ENCODE measurements at places on chromosomes 2 and 18.

DNA sequence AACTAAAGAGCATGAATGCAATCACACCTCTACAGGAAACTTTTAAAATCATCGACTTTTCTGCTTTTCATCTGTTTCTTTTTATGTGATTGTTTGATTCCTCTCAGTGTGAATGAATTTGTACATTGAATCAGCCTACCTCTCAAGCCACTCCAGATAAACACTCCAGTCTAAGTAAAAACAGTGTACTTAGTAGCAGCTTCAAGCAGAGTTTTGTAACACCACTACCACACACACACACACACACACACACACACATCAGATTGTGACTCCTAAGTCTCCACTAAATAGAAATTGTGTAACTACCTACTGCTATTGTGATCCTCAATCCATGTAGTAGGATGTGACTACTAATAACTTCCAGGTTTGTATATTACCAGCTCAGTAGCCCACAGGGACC, 65.3 kb upstream of the EPB41L5 start:
- no peak for DNase-seq

GRCh38 chr2:54543733-54544396, 87.7 kb downstream of the SPTBN1 start:
- no peak for DNase-seq

GRCh38 chr2:62266433-62267038, 70.6 kb downstream of the B3GNT2 start:
- DNase-seq, result peak; percentile 29

- DNase-seq, result no peak
These were observed 291.5 kb upstream of the KLHL29 start for GRCh38 chr2:23093513-23093912.

GRCh38 chr2:216491793-216492596, 6.6 kb upstream of the RPL37A start:
- peak; percentile 35 for DNase-seq

- DNase-seq, result no peak
These were observed 424.6 kb upstream of the VRK2 start for GRCh38 chr2:57622009-57622408.

DNA sequence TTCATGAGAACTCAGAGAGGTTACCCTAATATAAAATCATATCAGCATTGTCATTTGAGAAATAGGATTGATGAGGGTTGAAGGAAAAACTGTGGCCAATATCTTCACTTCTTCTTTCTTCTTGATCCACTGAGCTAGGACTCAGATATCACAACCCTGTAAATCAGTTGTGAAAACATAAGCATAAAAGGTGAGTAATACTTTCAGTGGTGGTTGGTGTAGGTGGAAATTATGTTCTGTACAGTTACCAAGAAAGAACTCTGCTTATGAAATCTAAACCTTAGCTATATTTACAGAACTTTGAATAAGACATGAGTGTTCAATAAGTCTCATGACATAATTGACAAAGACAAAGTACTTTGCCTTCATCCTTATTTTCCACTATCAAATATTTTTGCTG, 56.3 kb downstream of the PAX3 start:
- no peak for DNase-seq

DNA sequence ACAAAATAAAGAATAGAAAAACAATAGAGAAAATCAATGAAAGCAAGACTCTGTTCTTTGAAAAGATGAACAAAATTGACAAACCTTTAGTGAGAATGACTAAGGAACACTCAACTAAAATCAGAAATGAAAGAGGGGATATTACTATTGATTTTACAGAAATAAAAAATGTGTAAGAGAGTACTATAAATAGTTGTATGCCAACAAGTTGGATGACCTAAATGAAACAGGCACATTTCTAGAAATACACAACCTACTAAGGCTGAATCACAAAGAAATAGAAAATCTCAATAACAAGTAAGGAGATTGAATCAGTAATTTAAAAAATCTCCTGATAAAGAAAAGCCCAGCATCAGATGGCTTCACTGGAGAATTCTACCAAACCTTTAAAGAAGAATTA, 18.4 kb upstream of the MALL start:
- DNase-seq, result no peak

- no peak for DNase-seq
These were observed 117.1 kb upstream of the BOD1L2 start for GRCh38 chr18:57029761-57030160.

DNA sequence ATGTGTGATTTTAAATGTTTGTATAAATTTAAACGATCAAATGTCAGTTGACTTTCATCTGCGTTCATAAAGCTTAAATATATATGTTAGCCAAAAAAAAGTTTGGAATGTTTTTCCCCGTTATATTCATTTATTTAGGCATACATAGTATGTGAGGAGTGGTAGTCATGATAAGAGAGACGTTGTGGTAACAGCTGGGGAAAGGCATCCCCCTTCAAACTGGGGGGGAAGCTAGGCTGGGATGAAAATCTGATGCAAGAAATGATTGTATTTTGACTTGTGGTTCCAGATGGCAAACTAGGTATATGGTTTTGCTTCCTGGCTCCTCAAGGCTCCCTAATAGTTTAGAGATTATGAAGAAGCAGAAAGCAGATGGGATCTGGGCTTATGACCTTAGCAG, 30.1 kb downstream of the ITGA6 start:
- DNase-seq, result no peak

- DNase-seq, result no peak
These were observed 63.2 kb upstream of the COPS8 start for GRCh38 chr2:237022533-237022932.

- no peak for DNase-seq
These were observed 98.1 kb upstream of the HS6ST1 start for GRCh38 chr2:128416806-128417205.

DNA sequence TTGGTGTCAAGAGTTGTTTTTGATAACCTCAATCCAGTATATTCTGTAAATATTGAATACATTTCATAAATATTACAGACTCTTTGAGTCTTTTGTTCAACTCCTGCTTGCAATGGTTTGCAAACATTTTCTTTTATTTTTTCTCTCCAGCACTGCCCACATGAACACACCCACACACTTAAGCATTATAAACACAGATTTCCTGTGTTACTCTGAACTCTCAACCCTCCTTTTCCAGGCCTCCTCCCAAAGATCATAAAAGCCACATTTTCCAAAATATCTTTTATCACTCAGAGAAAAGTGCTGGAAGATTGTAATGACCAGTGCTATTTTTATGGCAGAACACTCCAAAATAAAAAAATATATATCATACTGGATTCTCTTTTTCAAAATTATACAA, 20.5 kb downstream of the ARHGAP25 start:
- DNase-seq, result no peak

GRCh38 chr2:137115081-137115794, 349.9 kb downstream of the THSD7B start:
- DNase-seq, result no peak

GRCh38 chr18:56330366-56331110, 307.9 kb downstream of the TXNL1 start:
- DNase-seq, result no peak

DNA sequence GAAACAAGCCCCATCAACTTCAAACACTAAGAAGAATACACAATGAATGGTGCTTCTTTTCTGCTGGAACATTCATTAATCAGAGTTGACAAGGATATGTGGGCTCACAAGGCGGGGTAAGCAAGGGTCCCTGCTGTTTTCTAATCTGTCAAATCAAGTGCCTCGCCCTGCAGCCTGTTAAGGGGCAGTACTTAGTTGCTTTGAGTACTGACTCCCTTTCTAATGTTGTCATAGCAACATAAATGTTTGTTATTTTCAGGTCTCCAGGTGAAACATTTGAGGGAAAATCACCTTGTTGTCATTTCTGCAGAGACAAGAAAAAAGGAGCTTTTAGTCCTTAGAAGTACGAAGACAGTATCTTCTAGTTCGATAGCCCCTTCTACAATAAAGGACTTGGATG, 284.7 kb upstream of the PKDCC start:
- DNase-seq, result no peak

GRCh38 chr2:230991598-230991997, 4.3 kb upstream of the SPATA3 start:
- DNase-seq, result no peak

DNA sequence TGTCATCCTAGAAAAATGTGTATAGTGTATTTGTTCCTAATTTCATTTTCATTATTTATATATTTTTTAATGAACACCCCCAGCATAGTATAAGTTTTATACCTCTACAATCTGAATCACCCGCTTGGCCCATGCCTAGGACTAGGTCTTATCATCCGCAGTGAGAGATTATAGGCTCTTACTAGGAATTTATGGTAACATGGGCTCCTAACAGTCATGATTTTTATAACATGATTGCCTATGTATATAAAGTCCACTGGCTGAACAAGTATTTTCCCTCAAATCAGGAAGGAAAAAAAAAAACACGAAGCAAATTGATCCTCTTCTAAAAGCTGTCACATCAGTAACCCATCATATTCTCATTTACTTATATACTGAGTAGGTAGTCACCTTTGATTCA, 666.1 kb upstream of the NRXN1 start:
- no peak for DNase-seq

GRCh38 chr2:102585847-102586404, 33.4 kb upstream of the SLC9A2 start:
- no peak for DNase-seq

DNA sequence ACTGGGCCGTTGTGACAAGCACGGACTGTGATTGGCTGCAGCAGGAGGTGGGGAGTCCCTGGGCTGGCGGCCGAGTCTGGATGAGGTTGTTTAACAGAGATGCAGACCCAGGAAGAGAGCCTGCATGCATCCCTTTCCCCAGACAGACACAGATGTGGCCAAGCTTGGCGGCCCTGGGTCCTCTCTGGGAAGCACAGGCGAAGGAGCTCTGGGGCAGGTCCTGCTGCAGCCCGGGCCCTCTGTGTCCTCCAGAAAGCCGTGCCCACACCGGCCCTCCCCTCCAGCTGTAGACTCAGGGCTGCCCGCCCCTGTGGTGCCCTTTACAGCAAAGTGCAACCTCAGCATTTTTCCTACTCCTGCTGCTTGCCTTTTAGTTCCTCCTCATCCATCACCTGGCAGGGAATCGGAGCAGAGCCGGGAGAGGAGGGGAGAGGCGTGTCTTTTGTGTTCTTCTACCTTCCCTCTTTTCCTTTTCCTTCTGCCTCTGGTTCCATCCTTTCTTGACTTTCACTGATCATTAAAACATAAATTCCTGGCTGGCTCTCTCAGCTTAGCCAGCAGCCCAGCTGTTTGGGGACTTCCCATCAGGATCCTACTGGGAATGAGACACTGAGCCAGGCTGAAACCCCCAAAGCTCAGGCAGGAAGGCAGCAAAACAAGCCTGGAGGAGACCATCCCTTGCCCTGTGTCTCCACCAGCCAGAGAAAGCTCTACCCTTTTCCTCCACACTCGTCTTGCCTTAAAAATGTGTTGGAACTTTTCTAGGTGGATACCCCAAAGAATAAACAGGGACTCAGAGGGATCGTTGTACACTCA, 75.0 kb downstream of the CTIF start:
- no peak for DNase-seq

GRCh38 chr18:36075862-36076587, 8.7 kb upstream of the RPRD1A start:
- DNase-seq, result peak; percentile 78

GRCh38 chr2:145739681-145740080, 1219.8 kb upstream of the ZEB2 start:
- no peak for DNase-seq

- DNase-seq, result no peak
These were observed 465.5 kb downstream of the CDH2 start for GRCh38 chr18:27711382-27711781.

DNA sequence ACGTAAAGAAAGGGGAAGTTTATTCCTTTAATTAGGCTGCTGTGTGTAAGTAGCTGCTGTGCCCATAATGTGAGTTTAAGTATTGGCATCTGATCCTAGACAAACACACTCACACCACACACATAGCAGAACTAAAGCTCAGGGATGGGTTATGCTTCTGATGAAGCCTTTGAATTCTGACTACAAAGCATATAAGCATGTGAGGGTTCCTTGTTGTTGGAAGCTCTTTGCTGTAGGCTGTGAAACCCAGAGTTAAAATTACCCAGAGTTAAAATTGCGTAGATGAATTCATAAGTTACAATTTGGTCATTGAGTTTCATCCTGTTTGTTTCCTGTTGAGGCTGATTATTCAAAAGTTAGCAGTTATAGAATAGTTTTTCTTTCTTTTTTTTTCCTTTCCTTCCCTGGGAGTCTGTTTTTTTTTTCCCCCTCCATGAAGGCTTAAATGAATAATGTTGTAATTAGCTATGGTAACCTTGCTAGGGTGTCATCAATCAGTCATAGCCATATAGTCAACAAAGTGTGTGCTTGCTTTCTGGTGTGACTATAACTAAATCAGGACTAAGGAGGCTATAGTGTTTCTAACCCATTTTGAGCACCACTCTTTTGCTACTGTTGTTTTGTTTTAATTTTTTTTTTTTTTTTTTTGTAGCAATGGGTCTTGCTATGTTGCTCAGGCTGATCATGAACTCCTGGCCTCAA, 426.1 kb downstream of the PARD3B start:
- DNase-seq, result no peak

GRCh38 chr2:205055251-205055650, 510.0 kb downstream of the PARD3B start:
- DNase-seq, result no peak

DNA sequence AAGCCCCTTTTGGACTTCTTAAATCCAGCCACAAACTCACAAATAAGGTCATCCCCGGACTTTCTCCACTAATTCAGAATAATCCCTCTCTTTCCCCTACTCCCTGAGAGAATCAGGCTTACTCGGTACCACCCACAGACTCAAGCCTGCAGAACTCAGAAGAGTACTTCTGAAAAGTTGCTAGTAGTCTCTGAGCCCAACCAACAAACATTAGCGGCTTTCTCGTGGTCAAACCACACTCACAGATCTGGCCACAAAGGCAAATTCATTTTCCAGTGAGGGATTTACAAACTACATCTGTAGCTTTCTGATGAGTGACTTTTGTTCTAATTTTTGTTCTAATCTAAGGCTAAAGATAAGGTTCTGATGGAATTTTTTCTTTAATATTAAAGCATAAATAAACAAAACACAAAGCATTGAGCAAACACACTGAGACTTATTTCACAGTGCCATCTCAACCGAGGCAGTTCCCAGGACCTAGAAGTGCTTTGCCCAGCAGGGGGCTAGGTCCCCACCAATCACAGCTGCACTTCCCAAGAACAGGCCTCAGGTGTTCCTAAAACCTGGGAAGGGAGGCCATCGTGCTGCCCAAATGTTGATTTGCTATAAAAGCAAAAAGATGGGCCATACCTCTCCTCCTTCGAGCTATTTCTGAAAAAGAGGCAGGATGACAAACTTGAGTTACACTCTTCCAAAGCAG, 110.7 kb downstream of the COLEC12 start:
- DNase-seq, result peak; percentile 39

GRCh38 chr18:48194591-48195181, 214.5 kb downstream of the ZBTB7C start:
- no peak for DNase-seq

GRCh38 chr2:157875641-157876065, 477 bp downstream of the ACVR1 start:
- no peak for DNase-seq

- DNase-seq, result no peak
These were observed 8.9 kb downstream of the ZFP36L2 start for GRCh38 chr2:43217228-43218154.

- no peak for DNase-seq
These were observed 53.6 kb downstream of the CCDC93 start for GRCh38 chr2:117960231-117960630.

- no peak for DNase-seq
These were observed 1443.9 kb downstream of the SUCLG1 start for GRCh38 chr2:83015035-83015715.

Measured in inflammatory macrophage treated with lipopolysaccharide for 1 hour (primary cell).